Fibroblast of skin of left biceps (primary cell): ENCODE measurements at places on chromosomes 16 and 17.

GRCh38 chr17:71334048-71334751 lies 786.6 kb upstream of the SOX9 start:
- no peak for DNase-seq

DNA sequence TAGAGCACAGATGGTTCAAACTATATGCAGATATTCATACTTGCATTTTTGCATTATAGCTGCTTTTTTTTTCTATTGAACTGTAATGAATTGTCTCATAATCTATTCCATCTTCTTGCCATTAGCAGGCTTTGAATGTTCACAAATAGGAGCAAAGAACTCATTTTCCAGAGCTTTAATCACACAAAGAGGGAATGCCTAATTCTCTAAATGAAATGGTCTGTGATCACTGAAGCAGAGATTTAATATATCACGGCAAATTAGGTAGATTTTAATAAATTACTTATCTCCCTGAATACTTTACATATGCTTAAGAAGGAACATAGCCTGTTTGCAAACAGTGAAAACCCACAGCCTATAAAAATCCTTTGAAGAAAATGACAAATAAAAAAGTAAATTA lies 97.6 kb upstream of the AKTIP start:
- no peak for DNase-seq

DNA sequence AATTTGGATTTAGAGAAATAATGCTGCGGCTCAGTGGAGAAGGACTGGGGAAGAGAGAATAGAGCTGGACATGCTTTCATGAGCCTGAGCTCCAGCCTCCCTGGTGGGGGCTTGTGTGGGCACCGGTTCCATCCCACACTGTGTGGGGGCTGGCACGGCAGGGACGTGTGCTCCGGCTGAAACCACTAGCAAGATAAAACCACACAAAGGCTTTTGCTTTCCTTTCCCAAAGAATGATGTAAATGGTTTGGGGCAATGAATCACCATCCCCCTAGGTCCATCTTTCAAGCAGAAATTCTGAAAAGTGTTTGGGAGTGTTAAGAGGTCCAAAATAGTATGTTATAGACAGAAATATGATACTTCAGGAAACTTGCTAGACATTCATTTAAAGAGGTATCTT lies 77.0 kb downstream of the CDH11 start:
- peak; percentile 53 for DNase-seq

- no peak for DNase-seq
These were observed 12.5 kb downstream of the ARHGAP23 start for GRCh38 chr17:38440614-38441397.

DNA sequence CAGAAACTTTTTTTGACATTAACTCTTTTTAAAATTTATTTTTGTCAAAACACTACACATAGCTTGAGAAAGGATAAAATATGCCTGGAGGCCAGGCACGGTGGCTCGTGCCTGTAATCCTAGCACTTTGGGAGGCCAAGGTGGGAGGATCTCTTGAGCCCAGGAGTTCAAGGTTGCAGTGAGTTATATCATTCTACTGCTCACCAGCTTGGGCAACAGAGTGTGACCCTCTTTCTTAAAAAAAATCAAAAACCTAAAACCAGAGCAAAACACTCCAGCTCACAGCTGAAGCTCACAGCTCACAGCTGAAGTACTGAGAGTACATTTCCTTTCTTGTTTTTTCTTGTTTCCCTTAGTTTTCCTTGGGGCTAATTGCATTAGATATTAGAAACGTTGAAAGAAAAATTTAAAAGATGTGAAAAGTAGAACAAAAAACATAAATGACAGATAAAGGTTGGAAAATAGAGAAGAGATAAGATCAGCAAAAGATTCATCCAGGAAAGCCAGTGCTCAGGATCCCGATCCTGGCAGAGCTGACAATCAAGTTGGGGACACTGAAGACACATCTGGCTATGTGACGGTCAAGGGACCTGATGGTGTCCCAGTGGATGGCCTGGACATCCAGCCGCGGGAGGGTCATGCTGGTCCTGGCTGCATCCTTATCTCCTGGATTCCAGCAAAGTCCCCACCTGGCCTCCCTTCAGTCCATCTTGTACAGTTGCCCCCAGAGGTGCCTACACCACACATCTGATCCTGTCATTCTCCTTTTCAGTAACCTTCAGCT lies 9.8 kb downstream of the CHST6 start:
- DNase-seq = no peak

- no peak for DNase-seq
These were observed 66.1 kb upstream of the SMURF2 start for GRCh38 chr17:64728041-64728695.

GRCh38 chr16:11155284-11155806 lies 100.7 kb downstream of the SOCS1 start:
- no peak for DNase-seq

- DNase-seq = no peak
These were observed 34.8 kb downstream of the ZNF423 start for GRCh38 chr16:49821156-49821555.

- DNase-seq = no peak
These were observed 40.2 kb downstream of the HS3ST3B1 start for GRCh38 chr17:14340857-14341754.

- no peak for DNase-seq
These were observed 16.3 kb upstream of the AKAP1 start for GRCh38 chr17:57068707-57069106.

DNA sequence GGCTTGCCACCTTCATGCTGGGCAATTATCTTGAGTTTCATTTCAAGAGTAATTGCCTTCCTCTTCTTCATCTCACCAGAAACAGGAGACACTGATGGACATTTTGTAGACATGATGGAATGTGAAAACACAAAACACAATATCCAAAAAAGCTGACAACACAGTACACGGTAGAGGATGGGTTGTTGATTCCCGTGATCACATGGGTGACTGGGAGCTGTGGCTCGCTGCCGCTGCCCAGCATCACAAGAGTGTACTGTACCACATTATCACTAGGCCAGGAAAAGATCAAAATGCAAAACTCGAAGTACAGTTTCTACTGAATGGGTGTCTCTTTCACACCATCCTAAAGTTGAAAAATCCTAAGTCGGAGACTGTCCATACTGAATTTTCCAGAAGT lies 7.4 kb downstream of the PTRH2 start:
- no peak for DNase-seq

DNA sequence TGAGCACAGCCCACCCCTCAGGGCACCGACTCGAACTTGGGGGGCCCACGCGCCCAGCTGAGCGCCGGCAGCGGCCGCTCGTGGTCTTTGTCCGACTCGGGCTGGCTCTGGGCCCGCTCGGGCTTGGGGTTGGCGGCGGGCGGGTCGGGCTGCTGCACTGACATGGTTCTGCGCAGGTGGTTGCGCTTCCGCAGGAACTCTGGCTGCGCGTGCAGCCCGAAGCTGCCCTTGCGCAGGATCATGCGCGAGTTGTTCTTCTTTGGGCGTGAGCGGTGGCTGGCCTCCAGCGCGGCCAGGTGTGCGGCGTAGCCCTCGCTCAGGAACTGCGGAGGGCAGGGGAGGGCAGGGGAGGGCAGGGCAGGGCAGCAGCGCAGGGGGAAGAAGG lies 11.1 kb downstream of the PIMREG start:
- no peak for DNase-seq

DNA sequence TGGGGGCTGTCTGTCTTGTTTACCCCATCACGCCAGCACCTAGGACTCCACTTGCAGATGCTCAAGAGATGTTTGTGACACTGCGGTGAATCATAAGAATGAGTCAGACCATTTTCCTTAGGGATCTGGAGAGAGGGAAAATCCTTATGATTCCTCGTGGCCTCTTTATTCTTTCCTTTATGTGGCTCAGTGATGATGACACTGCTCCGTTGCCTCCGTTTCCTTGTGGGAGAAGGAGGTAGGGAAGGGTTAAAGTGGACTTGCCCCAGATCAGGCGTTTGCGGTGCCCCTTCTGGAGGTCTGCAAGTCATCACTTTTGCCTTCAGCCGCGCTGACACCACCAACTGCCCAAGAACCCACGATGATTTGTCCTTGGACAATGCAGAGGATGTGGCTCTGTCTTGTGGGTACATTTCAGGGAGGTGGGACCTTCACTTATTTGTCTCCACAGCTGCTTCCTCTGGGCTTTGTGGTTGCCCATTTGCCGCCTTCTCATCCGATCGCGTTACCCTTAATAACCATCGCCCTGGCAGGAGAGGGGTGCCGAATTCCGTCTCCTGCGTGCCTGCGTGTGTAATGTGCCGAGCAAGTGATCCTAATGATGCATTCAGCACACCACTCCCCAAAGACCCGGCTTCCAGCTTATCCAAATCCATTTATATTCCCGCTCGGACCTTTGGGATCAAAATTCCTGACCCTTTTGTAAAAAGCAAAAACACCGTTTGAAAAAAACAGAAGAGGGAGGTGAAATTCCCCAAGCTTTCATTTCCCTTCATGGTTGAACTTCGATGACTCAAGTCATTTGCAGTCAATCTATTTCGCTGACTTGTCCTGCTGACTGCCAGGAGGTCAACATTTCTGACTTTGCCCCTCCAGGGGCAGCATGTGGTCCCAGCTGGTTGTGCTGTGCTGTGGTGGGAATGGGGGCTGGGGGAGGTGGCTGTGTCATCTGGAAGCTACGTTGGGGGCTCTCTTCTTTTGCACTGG lies 87.2 kb upstream of the IRX3 start:
- peak; percentile 66 for DNase-seq

DNA sequence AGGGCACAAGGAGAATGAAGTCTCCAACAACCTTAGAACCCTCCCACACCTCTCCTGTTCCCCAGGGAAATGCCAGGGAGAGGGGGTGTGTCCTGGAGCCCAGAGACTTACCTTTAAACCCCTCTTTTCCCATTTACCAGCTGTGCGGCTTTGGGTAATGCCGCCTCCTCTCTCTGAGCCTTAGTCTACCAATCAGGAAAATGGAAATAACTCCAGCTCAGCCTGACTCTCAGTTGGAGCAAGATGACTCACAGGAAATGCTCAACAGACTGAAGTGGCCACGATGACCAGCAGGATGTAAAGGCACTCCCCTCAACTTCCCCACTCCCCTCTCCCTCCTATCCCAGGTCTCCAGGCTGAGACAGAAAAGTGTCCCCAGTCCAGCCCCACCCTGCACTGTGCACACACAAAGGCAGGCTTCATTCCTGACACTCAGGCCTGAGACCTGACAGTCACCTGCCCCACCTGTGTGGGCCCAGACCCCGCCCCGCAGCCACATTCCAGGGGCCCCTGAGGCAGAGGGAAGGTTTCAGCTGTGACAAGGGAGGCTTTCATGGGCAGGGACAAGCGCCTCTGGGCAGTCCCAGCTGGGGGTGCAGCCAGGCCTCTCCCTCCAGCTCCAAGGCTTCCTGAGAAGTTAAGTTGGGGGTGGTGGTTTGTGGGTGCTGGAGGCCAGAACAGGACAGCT lies 3.0 kb upstream of the KRT15 start:
- DNase-seq = no peak

DNA sequence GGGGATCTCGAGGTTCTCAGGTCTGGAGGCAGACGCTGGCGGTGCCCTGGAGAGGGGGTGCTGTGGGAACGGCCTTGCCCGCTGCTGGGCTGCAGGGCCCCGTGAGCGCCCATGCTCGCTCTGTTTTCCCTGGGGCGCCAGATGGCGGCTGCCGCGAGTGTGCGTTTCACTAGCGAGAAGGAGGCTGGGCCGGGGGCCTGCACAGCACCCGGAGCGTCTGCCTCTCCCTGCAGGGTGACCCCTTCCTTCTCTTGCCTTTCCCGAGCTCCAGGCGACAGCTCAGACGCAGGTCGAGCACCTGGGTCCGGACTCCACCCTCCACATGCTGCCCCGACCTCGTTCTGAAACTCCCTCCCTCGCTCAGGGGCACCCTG lies 2.7 kb downstream of the TELO2 start:
- no peak for DNase-seq

GRCh38 chr17:72145562-72145961 lies 24.7 kb downstream of the SOX9 start:
- no peak for DNase-seq

- no peak for DNase-seq
These were observed 42.8 kb downstream of the CDK5R1 start for GRCh38 chr17:32529604-32530003.

GRCh38 chr17:80154166-80154565 lies 7.2 kb upstream of the EIF4A3 start:
- no peak for DNase-seq

GRCh38 chr16:11091021-11091785 lies 146.8 kb downstream of the CLEC16A start:
- DNase-seq = no peak

DNA sequence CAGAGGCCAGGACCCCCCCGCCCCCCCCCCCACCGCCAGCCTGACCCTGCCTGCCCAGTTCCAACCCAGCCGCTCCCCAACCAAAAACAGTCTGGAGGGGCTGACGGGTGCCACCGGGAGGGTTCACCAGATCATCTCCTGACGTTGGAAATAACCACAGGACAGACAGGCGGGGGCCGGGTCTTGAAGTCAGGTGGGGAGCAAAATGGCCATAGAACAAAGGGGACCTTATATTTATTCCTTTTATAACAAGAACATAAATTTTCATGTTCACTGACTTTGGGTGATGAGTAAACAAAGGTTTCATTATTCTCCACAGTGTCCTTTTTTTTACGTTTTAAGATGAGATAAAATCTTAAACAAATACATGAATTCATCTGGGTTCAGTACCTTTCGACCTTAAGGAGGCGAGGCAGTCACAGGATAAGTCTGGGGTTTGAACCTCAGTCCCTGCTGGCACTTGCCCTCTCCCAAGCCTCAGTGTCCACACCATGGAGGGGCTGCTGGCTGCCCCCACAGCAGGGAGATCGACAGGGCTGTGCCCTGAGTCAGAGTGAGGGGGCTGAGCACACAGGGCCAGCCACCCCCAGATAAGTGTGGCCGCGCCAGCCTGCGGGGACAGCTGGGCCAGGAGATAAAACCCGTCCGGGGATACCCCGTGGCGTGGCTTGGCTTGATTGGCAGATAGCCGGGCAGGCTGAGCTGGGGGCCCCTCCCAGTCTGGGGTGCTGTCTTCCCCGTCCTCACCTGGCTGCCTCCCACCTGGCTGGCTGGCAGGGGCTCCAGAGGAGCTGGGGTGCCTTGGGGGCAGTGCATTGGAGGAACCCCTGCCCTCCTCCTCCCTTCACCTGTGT lies 15.0 kb downstream of the SLC7A5 start:
- no peak for DNase-seq

DNA sequence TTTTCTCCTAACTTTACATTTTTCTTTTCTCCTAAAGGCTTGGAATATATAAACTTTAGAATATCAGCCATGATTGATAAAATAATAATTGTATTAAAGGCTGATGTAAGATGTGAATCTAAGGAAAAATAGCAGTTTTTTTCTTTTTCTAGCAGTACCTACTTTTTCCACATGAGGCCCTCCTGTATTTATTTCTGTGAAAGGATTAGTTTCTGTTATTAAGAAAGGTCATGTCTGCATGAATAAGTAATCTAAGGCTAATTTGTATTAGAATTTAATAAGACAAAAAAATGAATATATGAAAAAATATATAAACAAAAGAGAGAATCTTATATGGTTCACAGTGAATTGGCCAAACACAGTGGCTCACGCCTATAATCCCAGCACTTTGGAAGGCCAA lies 85.3 kb downstream of the STXBP4 start:
- no peak for DNase-seq
